ENCODE measurements at places on chromosomes 7 and 10.
A peak's percentile ranks its signal among the peaks of the same experiment; 100 is the strongest.

- no peak for DNase-seq
Measured at GRCh38 chr10:132136689-132137088, 50.1 kb upstream of the DPYSL4 start.

DNA sequence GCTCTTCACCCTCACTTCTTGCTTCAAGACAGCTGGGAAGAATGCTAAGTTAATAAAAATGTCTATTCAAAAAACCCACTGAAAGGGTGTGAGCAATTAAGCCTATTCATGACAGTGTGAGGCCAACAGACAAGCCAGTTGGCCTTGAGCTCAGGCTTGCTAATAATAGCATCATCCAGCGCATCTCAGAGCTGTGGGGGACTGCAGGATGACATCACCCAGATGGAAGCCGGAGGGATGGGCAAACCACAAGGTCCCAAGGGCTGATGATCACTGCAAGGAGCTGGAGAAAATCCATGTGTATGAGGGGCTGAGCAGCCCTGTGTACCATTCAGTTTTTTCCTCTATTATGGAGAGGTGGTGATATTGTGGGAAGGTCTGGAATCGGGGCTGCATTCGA is 770.4 kb downstream of the TNS3 start:
- DNase-seq: peak; percentile 97

DNA sequence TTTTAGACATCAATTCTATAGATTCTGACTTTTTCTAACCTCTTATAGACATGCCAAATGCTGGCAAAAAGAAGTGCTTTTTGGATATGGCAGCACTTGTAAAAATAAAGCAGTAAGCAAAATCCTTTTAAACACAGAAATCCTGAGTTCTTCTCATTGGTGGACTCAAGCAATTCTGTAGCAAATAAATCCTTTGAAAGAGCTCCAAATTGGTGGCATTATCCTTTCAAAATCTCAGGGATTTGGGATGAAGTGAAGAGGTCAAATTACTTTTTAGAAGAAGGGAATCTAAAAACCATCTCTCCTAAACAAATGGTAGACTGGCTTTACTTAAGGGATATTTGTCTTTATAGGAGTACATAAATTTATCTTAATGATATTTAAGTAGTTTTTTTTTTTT is 17.5 kb upstream of the ASCC1 start:
- no peak for DNase-seq

GRCh38 chr10:10213237-10213636 is 804.4 kb upstream of the CELF2 start:
- no peak for DNase-seq

- no peak for DNase-seq
Measured at GRCh38 chr10:131173484-131174210, 137.9 kb downstream of the TCERG1L start.

DNA sequence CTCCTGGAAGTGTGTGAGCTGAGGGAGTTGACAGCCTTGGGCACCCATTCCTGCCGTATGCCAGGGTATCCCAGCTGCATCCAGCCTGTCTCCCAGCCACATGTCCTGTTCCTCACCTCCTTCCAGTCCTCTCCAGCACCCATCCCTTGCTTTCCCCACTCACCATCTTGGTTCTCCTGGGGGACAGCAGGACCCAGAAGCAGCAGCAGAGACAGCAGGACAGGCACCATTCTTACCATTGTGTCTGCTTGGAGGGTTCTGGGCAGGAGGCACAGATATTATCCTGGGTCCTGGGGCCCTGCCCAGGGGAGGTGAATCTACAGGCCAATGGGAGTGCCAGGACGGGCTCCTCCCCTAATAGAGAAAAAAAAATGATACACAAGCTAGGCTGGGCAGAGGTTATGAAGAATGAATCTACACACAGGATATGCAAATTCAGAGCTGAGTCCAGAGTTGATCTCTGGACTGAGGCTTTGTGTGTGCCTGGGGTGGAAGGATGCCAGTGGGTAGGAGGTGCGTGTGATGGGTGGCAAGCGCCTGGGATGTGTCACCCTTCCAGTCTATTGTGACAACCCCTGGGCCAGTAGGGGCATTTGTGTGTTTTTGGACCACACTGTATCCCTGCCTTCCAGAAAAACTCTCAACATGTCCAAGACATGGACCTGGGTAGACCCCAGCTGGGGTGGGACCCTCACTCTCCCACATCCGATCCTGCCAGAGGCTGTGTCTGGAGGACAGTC is at the start of gene AZGP1:
AZGP1 (minus strand) TSS at position 250 of the 740 bp plus-strand sequence; CDS start at position 239, 11 bp downstream.
- no peak for DNase-seq

DNA sequence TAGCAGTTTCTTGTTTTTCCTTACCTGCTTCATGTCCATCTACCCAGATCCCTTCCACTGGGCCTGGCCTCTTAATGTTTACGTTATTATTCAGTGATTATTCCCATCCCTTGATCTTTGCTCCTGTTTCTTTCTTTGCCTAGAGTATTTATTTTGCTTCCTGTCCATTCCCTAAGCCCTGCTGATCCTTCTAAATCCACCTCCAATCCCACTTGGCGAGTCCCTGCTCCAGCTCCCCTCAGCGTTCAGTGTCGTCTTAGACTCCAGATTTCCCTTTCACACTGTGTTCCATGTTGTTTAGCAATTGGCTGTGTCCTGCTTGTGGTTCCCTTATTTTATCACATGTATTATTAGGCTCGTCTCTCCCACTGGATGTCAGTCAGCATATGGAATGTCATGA is 7.3 kb downstream of the PPP2R2D start:
- DNase-seq: no peak

Data from AG10803 (cell line).